IMR-90 (cell line): ENCODE measurements at places on chromosomes 6 and 20. TPM values are rescaled to one million over a fixed set of nuclear protein-coding genes. Genes with fewer than 3 reads are reported as not detected.

PLG gene
- total RNA-seq: not detected in 2 replicates

TRAPPC3L gene
- under 0.01 TPM in 1 of 2 replicates, not detected in the other for total RNA-seq

- DNase-seq: no peak
These were observed 33.3 kb downstream of the PPP1R14C start for GRCh38 chr6:150176152-150176551.

MRPL14 gene
- total RNA-seq: 43.7 and 52.8 TPM in 2 replicates

APCDD1L gene
- 2.2 and 2.5 TPM in 2 replicates for total RNA-seq

DNA sequence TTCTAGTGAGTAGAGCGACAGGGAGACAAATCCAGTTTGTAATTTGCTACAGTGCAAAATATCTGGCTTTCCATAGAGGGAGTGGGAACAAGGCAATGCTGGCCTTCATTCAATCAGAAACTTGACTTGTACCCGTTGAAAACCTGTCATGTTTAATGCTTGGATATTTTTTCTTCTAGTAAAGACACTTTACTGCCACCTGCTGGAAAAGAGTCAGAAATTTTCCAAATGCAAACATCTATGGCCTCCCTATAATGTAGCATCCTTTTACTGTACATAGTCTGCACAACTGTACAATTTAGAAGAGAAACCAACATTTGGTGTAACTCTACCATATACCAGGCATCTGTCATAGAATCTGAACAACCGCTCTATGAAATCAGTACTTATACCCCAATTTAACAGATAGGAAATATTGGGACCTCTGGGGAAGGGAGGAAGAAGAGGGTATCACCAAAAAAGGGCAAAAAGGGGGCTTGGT, 16.7 kb upstream of the TBC1D20 start:
- DNase-seq: peak; percentile 77

- no peak for DNase-seq
These were observed 51.3 kb upstream of the TRERF1 start for GRCh38 chr6:42502990-42503389.

DNA sequence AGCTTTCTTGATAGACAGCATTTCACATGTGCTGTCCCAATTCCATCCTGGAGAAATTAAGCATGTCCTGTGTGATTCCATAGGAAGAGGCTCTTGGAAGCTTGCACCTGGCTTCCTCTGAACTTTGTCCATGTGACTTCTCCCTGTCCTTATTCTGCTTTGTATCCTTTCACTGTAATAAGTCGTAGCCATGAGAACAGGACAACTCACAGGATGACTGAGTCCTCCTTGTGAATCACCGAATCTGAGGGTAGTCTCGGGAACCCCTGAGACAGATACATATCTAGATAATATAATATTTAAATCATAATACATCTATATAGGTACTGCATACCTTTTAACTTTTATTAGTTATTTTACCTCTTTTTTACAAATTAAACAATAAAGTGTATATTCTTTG, 156.7 kb upstream of the THEMIS start:
- peak; percentile 31 for DNase-seq

DNA sequence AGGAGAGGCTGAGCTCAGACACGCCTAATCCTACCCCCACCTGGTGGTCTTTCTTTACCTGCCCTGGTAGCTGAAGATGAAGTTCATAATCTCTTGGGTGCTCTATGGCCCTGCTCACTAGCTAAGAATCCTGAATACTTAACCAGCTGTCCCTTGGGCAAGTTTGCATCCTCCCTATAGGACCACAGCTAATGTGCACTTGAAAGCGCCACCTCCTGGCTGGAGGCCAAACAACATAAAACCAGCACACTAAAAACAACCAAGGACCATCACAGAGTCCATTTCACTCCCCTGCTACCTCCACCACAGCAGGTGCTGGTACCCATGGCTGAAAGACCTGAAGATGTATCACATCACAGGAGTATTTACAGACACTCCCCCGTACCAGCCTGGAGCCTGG, 155.5 kb upstream of the SLC24A3 start:
- no peak for DNase-seq

GRCh38 chr20:11180186-11180585, 506.4 kb upstream of the JAG1 start:
- no peak for DNase-seq

ZSCAN16 gene
- total RNA-seq: 2.5 and 3.0 TPM in 2 replicates

DNA sequence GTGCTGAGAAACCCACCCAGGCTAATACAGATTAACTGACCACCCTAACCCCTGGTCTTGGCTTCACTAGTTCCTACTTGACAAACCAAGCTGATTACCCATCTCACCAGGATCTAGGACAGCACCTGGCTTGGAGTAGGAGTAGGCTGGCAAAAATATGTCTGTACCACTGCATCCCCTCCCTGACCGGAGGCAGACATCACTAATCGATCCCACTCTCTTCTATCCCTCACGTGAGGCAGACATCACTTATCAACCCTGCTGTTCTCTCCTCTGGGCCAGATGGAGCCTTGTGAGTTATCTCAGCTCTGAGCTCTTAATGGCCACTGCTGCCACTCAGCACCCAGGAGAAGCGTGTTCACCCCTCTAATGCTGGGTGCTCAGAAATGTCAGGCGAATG, 324.3 kb downstream of the CDH4 start:
- DNase-seq: no peak

DNA sequence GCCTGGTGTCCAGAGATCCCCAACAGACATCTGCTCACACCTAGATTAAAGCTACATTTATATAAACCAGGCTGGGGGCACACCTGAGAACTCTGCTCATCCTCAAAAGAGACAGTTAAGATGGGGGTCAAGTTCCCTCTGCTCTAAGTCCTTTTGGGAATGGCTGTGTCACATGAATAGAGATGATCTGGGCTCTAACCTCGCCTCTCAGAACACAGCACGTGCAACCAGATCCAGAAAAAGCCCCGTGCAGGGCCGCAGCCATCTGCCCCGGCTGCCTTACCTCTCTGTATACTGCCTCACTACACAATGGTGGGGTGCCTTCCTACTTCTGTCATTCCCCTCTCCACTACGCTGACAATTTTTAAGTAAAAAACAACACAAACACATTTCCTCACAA, 5.9 kb downstream of the MTCH1 start:
- DNase-seq: no peak
